HS-5 (cell line): ENCODE measurements at places on chromosomes 16 and 17.

GRCh38 chr16:59697761-59698160, 963.6 kb upstream of the GOT2 start:
- DNase-seq = no peak

DNA sequence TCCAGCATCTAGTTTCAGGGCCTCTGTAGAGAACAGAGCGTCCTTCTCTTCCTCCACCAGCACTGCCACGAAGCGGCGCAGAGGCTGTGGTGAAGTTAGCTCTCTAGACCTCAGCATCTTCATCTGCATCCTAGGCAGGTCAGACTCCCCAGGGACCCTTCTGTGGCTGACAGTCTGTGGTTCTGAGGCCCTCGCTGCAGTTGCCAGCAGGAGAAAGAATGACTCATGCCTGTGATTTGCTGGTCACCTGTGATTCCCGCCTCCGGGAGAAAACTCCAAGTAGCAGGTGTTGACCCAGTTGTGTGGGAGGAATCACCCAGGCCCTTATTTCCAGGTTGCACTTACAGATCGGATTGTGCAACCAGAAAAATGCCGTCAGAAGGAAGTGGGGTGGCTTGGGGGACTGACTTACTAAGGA, 117.3 kb upstream of the CACNG5 start:
- DNase-seq = no peak

- DNase-seq = no peak
Observed at GRCh38 chr16:53949715-53950410, 245.9 kb downstream of the FTO start.

GRCh38 chr17:63542218-63542545, 8.1 kb upstream of the DCAF7 start:
- no peak for DNase-seq

DNA sequence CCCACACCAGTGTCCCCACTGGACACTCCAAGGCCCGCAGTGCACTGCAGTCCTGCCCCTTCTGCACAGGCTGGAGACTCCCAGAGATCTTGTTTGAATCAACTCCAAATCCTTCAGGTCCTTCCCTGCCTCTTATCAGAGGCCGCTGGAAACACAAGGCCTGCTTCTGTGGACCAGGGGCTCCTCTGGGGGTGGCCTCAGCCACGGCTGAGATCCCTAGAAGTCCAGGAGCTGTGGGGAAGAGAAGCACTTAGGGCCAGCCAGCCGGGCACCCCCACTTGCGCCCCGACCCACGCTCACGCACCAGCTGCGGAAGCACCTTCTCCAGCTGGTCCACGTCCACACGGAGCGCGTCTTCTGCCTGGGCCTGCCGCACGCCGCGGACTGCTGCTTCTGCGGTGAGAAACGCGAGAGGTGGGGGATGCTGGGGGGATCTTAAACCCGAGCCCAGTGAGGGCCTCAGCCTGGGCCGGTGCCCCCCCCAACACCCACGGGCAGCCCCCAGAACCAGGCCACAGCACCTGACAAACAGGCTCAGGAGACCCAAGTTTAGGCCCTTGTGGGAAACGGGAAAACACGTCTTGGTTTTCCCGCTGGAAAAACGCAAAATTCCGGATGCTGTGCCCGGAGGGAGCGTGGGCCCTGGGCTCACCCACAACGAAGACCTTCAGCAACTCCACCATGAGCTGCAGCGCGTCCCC, 3.5 kb downstream of the CENPX start:
- DNase-seq = no peak

- no peak for DNase-seq
Observed at GRCh38 chr17:40699853-40700252, 3.7 kb downstream of the KRT24 start.

- no peak for DNase-seq
Observed at GRCh38 chr16:29698042-29698441, 19.1 kb downstream of the QPRT start.

DNA sequence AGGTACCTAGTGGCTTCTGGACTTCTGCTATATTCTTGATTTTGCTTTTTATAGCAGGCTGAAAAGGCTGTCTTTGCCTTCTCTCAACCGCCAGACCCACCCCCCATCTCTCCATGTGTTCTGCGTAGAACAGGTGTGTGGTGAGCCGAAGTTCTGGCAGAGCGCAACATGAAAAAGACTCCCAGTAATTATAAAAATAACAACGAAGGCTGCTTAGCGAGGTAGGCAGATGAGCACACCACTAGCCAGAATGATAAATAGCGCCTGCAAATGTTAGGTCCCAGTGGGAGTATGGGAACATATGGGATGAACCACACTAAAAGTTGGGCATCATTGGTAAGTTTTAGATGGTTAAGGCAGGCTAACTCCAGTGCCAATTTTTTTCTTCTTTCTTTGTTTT, 14.0 kb upstream of the RBFOX1 start:
- no peak for DNase-seq

GRCh38 chr17:35731917-35732805, 722 bp downstream of the RASL10B start:
- DNase-seq = no peak

DNA sequence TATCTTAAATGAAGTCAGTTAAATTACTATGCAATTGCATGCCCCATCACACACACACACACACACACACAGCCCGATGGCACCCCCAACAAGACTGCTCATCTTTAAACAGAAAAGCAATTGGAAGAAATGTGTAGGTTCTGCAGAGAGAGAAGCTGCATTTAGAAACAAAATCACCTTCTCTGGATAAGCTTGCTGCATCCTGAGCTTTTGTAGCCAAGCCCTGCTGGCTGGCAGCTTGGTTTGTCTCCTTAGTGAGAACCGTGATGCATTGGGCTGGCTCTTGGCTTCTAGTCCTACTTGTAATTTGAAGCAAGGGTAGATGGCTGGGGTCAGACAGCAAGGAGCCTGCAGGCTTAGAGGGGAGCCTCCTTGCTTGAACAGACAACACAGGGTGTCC, 153.8 kb downstream of the SOX9 start:
- DNase-seq = no peak

- DNase-seq = no peak
Observed at GRCh38 chr17:44077595-44077909, 7.0 kb downstream of the G6PC3 start.

DNA sequence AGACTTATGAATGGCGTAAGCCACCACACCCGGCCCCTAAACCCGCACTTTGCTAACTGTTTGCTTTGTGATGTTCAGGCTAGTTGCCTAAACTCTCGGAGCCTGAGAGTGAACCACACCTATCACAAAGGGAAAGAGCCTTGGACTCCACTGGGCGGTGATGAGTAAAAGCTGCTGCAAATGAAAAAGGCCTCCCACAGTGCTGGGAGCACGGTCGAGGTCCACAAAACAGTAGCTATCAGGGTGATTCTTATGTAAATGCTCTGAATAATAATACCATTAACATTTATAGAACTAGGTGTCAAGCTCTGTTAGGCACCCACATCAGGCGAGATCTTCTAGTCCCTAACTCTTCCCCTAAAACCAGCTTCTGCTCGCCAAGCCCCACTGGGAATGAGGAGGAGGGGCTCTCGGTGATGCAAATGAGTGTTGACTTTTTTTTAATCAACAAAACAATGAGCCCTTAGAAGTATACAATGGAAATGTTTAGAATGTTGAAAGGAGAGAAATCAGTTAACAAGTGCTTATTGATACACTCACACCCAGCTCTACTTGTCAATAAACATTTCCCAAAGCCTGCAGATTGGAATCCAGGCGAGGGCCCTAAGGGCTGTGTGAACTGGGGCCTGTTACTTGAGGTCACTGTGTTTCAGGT, 19.8 kb downstream of the FBRS start:
- no peak for DNase-seq

GRCh38 chr17:75904749-75905521, at the start of gene MRPL38:
MRPL38 (minus strand) TSS chr17:75904884; CDS start chr17:75904875, 9 bp downstream.
- peak; percentile 73 for DNase-seq

- DNase-seq = no peak
Observed at GRCh38 chr16:46843898-46844642, 13.1 kb upstream of the C16orf87 start.

DNA sequence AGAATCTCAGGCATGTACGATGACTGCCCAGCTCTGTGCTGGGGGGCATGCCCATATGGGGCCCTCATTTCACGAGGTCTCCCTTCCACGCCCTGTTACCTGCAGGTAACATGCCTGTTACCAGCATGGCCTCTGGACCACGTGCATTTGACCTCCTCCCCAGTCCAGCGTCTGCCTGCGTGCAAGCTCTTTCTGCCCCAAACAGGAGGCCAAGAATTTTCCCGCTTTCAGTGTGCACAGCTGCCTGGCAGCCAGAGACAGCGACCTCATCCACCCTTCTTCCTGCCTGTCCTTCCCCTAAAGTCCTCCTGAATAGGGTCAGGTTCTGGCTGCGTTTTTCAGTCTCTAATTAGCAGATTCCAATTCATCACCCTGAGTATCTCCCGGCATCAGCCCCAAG, 306.5 kb upstream of the ZFHX3 start:
- no peak for DNase-seq
